ENCODE measurements at places on chromosomes 11 and 22.

DNA sequence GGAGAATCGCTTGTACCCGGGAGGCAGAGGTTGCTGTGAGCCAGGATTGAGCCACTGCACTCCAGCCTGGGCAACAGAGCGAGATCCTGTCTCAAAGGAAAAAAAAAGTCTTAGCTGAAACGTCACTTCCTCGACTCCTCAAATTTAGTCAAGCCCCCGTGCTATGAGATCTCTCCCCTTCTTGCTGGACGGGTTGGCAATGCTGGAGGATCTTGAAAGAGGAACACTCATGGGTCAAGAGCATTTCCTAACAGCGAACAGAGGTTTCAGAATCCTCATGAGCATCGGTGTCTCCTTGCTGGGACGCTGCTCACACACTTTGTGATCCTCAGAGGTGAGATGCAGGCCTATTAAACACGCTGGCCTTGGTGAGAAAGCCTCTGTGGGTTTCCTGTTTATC lies 35.9 kb downstream of the APOL3 start:
- DNase-seq: no peak

- no peak for DNase-seq
Measured at GRCh38 chr11:60797846-60798630, 12.9 kb downstream of the MS4A10 start.

- no peak for DNase-seq
Measured at GRCh38 chr11:71182791-71183677, 69.3 kb downstream of the SHANK2 start.

DNA sequence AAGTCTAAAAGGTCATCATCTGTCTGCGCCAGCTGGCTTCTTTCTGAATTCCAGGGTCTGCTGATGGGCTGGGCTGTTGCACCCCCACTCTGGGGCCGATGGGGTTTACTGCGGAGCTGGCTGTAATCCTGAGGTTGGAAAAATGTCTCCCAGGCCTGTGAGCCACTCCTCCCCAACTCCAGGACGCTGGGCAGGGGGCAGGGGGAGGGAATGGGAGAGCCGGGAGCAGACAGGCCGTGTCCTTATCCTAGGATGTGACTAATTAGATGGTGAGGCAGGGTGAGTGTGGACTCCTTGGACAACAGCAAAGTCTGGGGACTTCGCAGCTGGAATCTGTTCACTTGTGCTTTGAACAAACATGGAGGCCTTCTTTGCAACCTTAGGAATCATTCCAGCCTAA lies 48.7 kb downstream of the LRRC32 start:
- DNase-seq: no peak

- DNase-seq: no peak
Measured at GRCh38 chr11:118592616-118593367, 14.6 kb upstream of the PHLDB1 start.

DNA sequence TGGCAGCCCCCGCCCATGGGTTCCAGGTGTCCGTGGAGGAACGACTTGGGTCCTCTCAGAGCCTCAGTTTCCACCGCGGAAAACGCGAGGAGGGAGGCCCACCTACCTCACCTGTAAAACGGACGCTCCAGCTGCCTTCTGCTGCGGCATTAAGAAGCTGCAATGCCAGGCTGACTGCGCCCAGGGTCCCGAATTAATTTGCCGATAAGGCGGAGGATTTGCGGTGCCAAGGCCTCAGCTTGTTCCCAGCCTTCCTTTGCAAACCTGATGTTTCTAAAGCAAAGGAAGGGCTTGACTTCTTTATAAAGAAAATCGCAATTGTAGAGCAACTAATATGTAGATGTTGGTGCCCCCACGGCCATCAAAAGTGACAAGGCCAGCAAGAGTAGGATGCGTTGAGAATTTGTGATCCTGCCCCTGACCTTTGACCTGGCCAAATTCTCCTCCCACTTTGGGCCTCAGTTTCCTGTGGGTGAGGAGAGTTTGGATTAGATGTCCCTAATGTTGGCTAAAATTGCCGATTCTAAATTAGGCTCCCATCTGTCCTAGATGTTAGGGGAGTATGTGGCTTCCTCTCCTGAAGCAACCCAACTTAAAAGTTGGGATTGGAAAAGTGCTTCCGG lies 849 bp upstream of the TCF20 start:
- DNase-seq: no peak

- DNase-seq: no peak
Measured at GRCh38 chr11:75572744-75573143, 10.7 kb downstream of the SERPINH1 start.

GRCh38 chr22:39558254-39558727 lies 12.3 kb upstream of the CACNA1I start:
- no peak for DNase-seq

DNA sequence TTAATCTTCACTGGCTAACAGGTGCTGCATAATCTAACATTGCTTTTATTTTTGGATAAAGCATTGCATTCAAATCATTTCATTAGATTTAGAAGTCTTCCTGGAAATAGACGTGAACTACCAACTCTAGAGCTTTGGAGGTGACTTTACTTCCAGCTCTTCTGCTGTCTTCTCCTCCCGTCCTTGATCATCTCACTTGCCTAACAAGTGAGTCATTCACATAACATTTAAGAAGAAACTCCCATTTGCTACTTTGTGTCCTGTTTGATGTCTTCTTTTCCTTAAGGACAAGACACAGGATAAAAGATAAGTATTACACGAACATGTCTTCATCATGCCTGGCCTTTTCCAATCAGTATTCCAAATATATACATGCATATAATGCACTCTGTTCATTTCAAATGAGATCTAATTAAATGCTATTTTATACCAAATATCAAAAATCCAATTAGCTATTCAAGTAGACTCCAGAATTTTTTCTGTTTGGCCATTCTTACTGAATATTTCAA lies 88.3 kb downstream of the BDNF start:
- DNase-seq: no peak

DNA sequence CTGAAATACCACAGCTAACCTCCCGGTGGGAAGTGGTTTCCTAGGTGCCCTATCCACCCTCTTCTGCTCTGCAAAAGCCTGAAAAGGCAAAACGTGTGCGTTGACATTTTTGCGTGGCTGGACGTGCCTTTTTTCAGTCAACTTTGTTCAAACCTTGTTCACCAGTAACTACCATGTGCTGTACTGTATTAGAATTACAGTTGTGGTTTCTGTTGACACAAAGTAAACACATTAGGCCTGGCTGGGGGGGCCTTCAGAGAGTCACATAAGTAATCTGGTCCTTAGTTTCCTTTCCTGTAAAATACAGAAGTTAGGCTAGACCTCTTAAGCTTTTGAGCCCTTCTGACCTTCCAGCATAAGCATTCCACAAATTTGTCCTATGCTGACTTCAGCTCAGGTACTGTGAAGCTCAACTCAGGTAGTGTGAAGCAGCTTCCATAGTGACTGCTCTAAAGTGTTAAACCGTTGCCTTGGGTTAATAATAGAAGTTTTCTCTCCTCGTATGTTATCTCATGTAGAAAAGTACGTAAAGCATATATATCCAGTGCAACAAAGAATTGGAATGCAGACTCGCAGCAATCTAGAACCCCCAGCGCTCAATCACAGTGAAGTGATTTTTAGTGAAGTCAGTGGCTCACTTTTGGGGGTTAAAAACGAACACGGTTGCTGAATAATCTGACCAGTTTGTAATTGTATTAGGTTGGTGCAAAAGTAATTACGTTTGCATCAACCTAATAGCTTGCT lies 1.8 kb downstream of the EWSR1 start:
- no peak for DNase-seq

- no peak for DNase-seq
Measured at GRCh38 chr11:117601006-117601708, 195.9 kb downstream of the DSCAML1 start.

DNA sequence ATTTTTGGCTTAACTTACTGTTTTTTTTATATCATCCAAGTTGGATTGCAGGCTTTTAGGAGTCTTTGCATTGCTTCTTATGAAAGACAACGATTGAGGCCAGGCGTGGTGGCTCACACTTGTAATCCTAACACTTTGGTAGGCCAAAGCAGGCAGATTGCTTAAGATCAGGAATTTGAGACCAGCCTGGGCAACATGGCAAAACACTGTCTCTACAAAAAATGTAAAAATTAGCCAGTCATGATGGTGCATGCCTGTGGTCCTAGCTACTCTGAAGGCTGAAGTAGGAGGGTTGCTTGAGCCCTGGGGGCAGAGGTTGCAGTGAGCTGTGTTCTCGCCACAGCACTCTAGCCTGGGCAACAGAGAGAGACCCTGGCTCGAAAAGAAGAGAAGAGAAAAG lies 56.6 kb downstream of the BID start:
- no peak for DNase-seq

DNA sequence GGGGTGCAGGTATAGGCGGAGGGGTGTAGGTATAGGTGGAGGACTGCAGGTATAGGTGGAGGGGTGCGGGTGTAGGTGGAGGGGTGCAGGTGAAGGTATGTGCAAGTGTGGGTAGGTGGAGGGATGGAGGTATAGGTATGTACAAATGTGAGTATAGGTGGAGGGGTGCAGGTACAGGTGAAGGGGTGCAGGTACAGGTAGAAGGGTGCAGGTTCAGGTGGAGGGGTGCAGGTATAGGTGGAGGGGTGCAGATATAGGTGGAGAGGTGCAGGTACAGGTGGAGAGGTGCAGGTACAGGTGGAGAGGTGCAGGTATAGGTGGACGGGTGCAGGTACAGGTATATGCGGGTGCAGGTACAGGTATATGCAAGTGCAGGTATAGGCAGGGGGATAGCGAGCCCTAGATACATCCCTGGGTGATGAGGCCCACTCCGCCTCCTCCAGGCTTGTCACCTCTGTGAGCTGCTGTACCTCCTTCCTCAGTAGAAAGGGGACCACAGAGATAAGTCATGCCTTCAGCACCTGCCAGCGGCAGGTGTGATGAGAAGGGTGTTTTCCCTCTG lies 17.2 kb downstream of the LINC01488 start:
- DNase-seq: no peak

DNA sequence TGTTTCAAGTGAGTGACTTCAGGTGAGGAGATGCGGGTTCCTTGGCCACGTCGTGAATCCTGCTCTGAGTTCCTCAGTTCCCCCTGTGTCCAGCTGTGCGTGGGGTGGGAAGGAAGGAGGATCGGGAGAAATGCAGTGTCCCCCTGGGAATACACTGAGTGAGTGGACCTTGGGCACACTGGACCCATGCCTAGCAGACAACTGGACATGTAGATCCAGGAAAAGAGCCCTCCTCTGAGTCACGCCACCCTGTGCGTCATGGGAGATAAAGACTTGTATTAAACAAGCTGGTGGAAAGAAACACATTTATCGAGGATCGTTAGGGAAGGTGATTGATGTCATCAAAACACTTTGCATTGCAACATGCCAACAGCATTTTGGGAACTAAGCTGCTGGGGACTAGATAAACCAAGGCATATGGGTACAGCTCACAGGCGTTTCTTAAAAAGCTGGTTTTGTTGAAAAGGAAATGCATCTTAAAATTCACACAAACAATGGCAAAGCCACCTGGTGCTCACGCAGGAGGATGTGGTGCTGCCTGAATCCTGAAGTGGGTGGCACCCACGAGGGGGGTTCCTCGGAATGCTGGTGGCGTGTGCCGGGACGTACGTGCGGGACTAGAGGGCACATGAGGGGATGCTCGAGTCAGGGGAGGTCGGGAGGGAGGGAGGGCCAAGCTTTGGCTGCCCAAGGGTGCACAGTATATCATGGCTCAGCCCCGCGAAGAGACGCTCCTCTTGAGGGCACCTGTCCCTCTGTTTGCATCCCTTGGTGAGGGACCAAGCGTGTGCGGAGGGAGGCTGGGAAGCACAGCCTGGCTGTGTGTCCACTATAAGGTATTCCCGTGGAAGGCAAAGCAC lies 303.5 kb downstream of the TBC1D22A start:
- no peak for DNase-seq

DNA sequence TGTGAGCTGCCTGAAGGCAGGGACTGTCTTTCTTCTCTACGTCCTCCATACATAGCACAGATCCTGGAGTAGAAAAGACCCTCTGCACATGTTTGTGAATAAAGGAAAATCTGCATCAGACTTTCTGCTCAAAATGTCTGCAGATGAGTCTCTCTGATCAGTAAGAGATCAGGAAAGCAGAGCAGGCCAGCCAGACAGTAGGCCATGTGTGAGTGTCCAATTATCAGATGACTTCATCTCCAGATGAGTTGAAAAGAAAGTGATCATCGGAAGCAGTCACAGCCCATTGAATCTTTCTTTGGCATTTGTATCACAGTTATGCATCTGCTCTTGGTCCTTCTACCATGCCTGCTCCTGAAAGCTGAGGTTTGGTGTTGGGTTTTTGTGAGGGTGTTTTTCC lies 298.7 kb upstream of the NCAM1 start:
- DNase-seq: no peak

DNA sequence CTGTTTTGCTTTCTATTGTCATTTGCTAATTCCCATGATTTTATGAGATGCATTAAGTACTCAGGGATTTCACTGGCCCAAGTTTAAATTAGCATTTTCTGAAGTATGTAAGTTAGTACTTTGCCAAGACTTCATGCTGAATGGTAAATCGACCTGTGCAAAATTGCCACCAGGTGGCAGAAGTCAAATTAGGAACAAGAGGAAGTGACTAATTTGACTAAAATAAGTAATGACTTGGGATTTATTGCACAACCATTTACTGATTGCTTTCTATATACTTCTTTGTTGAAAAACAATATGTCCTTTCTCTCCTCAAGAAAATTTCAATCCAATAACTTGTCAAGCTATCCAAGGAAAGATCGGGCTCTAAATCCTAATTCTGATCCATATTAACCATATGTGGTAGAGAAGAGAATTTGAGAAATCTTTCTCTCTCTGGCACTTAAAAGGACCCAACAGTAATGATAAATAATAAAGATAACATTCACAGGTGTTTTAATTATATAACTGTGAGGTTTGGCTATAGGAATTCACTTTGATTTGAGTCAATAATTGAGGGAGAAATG lies 253.7 kb upstream of the CHORDC1 start:
- no peak for DNase-seq

DNA sequence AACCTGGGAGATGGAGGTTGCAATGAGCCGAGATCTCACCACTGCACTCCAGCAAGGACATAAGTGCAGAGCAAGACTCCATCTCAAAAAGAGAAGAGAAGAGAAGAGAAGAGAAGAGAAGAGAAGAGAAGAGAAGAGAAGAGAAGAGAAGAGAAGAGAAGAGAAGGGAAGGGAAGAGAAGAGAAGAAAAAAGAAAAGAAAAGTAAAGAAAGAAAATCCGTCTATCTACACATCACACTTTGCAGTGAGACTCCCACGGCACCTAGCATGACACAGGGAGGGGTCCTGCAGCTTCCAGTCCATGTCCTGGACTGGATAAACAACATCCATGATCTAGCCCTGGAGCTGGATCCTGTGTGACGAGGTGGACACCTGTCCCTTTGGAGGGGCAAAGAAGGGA lies 4.0 kb upstream of the PPARA start:
- DNase-seq: no peak

DNA sequence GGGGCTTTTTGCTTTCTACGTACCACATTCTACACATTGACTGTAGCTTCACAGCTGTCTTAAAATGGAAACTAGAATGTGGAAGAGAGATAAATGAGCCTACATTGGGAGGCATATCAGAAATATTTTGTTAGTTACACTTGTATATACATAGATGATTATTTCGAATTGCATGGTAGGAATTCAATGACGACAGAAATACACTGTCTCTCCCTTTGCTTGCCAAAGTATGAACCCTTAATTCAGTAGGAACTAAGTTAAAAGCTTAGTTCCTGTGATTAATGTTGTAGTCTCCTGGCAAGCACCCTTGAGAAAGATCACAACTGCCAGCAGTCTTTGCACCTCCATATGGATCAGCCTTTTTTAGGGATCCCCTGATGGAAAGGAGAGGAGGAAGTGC lies 10.1 kb downstream of the C11orf87 start:
- no peak for DNase-seq
